BE2C (cell line): ENCODE measurements at places on chromosomes 11 and 22.
A peak's percentile ranks its signal among the peaks of the same experiment; 100 is the strongest.

- no peak for DNase-seq
Observed at GRCh38 chr11:6285019-6285418, 25.4 kb downstream of the CCKBR start.

- DNase-seq: no peak
Observed at GRCh38 chr11:115317277-115318185, 186.7 kb downstream of the CADM1 start.

DNA sequence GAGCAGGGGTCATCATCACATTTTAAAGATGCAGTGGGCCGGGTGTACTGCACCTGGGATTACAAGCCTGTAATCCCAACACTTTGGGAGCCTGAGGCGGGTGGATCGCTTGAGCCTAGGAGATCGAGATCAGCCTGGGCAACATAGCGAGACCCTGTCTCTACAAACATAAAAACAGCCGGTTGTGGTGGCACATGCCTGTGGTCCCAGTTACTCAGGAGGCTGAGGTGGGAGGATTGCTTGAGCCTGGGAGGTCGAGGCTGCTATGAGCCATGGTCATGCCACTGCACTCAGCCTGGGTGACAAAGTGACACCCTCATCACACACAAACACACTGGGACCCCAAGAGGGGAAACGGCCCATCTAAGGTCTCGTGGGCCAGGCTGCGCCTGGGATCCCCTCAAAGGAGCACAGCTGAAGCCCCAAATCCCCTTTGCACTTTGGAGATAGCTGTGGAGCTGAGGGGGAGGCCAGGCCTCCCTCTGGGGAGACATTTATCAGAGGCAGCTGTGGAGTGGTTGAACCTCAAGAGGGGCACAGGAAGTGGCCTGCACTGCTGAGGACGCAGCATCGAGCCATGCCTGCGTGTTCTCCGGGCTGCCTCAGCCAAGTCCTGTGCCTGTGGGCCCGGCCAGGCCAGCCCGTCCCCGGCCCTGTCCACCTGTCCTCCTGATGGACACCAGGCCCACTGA lies 27.5 kb downstream of the OSBPL5 start:
- peak; percentile 0 for DNase-seq

DNA sequence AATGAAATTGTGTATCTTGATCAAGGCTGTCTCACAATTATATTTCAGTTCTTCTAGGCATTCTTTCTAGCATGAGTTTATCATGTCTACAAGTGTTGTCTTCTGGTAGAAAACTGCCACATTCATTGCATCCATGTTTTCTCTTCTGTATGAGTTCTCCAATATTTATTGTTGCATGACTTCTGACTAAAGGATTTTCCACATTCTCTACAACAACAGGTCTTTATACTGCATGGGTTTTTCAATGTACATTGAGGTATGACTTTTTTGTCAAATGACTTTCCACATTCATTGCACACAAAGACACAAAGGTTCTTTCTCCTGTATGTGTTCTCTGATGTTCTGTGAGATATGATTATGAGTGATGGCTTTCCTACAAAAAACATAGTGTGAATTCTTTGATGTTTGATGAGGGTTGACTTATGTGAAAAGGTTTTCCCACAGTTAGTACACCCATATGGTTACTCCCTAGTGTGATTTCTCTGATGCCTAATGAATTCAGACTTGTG lies 890.6 kb upstream of the CNTN5 start:
- DNase-seq: no peak

- DNase-seq: no peak
Observed at GRCh38 chr22:27215871-27216270, 558.5 kb downstream of the MIAT start.
